Neuronal stem cell (in vitro differentiated cells): ENCODE measurements at places on chromosomes 7 and 10.

DNA sequence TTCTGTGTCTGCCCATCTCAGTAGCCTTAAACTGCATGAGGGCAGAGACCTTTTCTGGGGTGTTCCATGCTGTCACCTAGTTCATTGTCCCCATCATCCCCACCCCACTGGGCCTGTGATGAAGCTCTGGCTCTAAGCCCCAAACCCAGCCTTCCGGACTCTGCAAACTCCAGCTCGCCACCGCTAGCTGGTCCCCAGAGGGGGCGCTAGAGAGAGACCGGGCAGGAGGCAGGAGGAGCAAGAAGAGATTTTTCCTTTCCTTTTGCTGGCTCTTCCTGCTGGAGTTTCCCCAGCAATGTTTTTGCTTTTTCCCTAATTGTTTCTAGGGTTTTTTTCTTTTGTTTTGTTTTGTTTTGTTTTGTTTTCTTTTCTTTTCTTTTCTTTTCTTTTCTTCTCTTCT, 234.4 kb downstream of the TEX36 start:
- no peak overlapping the region for H3K4me3 ChIP-seq
- H3K4me1 ChIP-seq, result no peaks in the 10 kb centered on the region
- H3K27me3 ChIP-seq, result no peaks in the 10 kb centered on the region
- H3K27ac ChIP-seq, result no peak overlapping the region

DNA sequence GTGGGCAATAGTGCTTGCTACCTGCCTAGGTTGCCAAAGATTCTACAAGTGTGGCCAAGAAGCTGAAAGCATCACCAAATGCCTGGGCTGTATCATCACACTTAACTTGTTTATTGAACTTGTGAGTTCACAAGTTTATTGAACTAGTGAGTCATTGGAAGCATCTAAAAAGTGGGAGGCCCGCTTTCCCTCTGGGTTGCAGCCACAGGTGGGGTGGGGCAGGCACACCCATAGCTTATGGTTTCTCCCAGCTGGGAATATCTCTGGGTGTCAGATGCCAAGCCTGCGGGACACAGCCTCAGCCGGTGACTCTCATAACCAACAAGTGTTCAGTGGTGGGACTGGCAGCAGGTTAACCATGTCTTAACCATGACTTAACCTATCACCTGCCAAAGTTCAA, 145.9 kb upstream of the FAM13C start:
- DNase-seq, result no peak
- H3K27ac ChIP-seq, result no peak overlapping the region
- no peaks in the 10 kb centered on the region for H3K27me3 ChIP-seq
- H3K4me1 ChIP-seq, result no peaks in the 10 kb centered on the region
- no peaks in the 10 kb centered on the region for H3K36me3 ChIP-seq

GRCh38 chr10:17067376-17068264, 62.0 kb downstream of the CUBN start:
- no peaks in the 10 kb centered on the region for H3K27me3 ChIP-seq
- no peak overlapping the region for H3K4me3 ChIP-seq
- H3K27ac ChIP-seq, result no peak overlapping the region
- H3K4me1 ChIP-seq, result peaks cover 6% of the 10 kb centered on the region

DNA sequence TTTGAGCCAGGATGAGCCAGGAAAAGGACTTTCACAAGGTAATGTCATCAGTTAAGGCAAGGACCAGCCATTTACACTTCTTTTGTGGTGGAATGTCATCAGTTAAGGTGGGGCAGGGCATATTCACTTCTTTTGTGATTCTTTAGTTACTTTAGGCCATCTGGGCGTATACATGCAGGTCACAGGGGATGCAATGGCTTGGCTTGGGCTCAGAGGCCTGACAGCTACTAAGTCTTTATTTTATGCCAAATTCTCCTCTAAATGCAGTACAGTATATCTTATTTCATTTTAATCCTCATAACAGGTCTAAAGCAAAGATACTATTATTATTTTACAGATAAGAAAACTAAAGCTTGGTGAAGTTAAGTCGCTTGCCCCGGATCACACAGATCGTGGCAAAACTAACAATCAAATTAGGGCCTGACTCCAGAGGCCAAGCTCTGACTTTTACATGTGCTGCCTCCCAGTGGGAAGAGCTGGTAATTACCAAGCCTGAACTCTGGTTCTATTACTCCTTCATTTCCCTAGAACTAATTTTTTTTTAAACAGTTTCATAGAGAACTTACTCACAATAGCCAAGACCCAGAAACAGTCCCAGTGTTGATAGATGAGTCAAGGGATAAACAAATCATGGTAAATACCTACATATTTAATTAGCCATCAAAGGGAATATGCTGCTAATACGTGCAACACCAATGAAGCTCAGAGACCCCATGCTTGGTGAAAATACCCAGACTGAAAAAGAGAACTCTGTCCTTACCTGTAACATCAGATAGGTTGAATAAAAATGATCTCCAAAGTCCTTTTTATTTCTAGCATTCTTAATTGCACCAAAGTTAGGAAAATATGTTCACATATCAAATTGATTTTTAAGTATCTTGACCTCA, 35.4 kb downstream of the C7orf25 start:
- no peaks in the 10 kb centered on the region for H3K27me3 ChIP-seq
- H3K4me3 ChIP-seq, result no peak overlapping the region
- no peaks in the 10 kb centered on the region for H3K36me3 ChIP-seq
- peak; percentile 46 for DNase-seq
- no peak overlapping the region for H3K27ac ChIP-seq

DNA sequence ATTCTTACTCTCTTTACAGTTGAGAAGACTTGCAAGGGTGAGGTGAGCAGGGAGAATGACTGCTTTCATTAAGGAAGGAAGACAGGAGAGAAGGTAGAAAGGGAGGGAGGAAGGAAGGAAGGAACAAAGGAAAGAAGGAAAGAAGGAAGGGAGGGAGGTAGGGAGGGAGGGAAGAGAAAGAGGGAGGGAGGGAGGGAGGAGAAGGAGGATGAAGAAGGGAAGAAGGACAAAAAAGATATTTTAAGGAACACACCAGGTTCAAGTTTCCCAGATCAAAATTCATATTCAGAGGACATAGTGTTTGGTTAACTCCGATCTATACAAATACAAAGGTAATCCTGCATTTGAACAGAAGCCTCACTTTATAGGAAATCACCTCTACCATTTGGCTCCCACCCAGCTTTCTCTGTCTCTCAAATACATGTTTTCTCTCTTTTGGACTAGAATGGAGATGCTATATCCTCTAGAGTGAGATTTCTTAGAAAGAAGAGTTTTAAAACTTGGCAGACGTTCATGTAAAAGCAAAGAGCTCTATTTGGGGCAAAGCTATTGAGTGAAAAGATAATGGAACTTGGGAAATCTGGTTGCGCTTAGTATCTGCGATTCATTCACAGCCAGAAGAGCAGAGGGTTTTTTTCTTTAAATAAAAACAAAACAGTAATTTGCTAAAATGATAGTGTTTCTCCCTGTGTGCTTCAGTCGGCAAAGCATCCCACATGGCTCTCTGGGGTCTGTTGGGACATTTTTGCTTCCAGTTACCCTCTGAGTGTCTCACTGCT, 261.9 kb upstream of the LYZL1 start:
- H3K27ac ChIP-seq, result no peak overlapping the region
- no peaks in the 10 kb centered on the region for H3K27me3 ChIP-seq
- DNase-seq, result no peak
- no peak overlapping the region for H3K4me3 ChIP-seq
- H3K36me3 ChIP-seq, result no peaks in the 10 kb centered on the region

DNA sequence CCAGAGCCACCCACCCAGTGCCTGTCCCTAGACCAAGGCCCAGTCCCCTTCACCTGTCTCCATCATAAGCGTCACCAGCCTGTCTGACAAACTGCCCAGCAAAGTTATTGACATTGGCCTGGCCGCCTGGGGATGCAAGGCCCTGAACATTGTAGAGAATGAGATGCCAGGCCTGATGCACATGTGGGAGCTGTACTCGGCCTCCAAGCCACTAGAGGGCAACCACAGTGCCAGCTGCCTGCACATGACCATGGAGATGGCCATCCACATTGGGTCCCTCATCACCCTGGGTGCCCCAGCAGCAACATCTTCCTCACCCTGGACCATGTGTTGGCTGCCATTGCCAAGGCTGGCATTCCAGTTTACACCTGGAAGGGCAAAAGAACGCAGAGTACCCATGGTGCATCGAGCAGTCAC, 63.7 kb upstream of the ANTXRL start:
- no peaks in the 10 kb centered on the region for H3K27me3 ChIP-seq
- no peaks in the 10 kb centered on the region for H3K36me3 ChIP-seq
- DNase-seq, result no peak
- no peak overlapping the region for H3K27ac ChIP-seq
- no peak overlapping the region for H3K4me3 ChIP-seq

- no peaks in the 10 kb centered on the region for H3K27me3 ChIP-seq
- peaks cover 17% of the 10 kb centered on the region for H3K36me3 ChIP-seq
- DNase-seq, result no peak
- H3K4me3 ChIP-seq, result no peak overlapping the region
- H3K4me1 ChIP-seq, result no peaks in the 10 kb centered on the region
These were observed 8.8 kb downstream of the ZFAND2A start for GRCh38 chr7:1151156-1151555.

DNA sequence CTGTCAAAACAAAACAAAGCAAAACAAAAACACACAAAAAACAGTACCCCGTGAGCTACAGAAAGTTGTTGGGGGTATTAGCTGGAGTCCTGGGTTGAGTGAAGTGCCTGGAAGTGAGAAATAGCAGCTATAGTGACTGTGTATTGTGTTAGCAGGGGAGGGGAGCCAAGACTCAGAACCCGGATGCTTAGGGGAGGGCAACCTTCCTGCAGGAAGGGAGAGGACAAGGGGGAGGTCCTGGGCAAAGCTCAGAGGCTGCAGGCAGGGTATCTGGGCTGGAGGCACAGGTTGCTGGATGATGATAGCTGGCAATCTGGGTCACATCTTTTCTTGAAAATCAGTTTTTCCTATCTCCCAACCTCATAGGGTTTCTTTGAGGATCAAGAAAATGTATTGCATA, 75.8 kb upstream of the PARD3 start:
- H3K4me1 ChIP-seq, result no peaks in the 10 kb centered on the region
- no peak overlapping the region for H3K4me3 ChIP-seq
- DNase-seq, result no peak
- no peaks in the 10 kb centered on the region for H3K36me3 ChIP-seq
- H3K27ac ChIP-seq, result no peak overlapping the region
- H3K27me3 ChIP-seq, result no peaks in the 10 kb centered on the region

GRCh38 chr7:122595885-122596284, 103.0 kb downstream of the RNF133 start:
- H3K36me3 ChIP-seq, result no peaks in the 10 kb centered on the region
- no peak overlapping the region for H3K4me3 ChIP-seq
- no peak overlapping the region for H3K27ac ChIP-seq
- H3K4me1 ChIP-seq, result no peaks in the 10 kb centered on the region
- no peak for DNase-seq

GRCh38 chr10:44396671-44397191, 11.8 kb upstream of the CXCL12 start:
- H3K27me3 ChIP-seq, result no peaks in the 10 kb centered on the region
- DNase-seq, result no peak
- H3K4me3 ChIP-seq, result no peak overlapping the region
- H3K36me3 ChIP-seq, result no peaks in the 10 kb centered on the region

- no peaks in the 10 kb centered on the region for H3K36me3 ChIP-seq
- DNase-seq, result no peak
- H3K4me3 ChIP-seq, result no peak overlapping the region
- H3K27ac ChIP-seq, result no peak overlapping the region
These were observed 116.5 kb downstream of the ZNF438 start for GRCh38 chr10:30915146-30915545.

- H3K36me3 ChIP-seq, result no peaks in the 10 kb centered on the region
- no peak for DNase-seq
- H3K4me1 ChIP-seq, result no peaks in the 10 kb centered on the region
- H3K27ac ChIP-seq, result no peak overlapping the region
- H3K4me3 ChIP-seq, result no peak overlapping the region
These were observed 27.4 kb upstream of the GNAI1 start for GRCh38 chr7:80107278-80107677.

DNA sequence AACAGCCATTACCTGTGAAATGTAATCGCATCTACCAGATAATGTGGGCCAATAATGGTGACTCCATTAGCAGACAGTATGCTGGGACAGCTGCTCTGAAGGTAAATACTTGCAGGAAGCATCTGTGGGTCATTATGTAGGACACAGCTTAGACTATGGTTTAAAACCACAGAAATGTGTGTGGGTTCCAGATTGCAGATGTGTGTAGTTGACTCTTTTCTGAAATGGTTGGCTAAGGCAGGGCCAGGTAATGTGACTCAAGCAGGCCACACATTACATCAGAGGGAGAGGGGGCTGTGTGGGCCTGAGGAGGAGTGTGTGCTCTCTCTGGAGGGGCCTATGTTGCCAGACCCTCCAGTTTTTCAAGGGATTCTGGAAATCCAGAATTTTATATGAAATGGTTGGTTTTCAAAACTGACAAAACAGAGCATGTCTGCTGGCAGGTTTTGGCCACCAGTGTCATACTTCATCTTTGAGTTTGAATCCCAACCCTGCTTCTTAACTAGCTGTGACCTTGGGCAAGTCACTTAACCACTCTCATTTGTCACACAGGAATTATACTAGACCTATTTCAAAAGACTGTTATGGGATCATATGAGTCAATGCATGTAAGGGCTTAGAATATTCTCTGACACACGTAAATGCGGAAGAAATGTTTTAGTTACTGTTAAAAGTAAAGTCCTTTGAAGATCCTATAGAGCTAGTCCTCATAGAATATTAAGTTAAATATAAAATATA, 64.5 kb downstream of the MCMBP start:
- no peak overlapping the region for H3K4me3 ChIP-seq
- H3K27me3 ChIP-seq, result no peaks in the 10 kb centered on the region
- H3K36me3 ChIP-seq, result peaks cover 96% of the 10 kb centered on the region
- DNase-seq, result no peak

DNA sequence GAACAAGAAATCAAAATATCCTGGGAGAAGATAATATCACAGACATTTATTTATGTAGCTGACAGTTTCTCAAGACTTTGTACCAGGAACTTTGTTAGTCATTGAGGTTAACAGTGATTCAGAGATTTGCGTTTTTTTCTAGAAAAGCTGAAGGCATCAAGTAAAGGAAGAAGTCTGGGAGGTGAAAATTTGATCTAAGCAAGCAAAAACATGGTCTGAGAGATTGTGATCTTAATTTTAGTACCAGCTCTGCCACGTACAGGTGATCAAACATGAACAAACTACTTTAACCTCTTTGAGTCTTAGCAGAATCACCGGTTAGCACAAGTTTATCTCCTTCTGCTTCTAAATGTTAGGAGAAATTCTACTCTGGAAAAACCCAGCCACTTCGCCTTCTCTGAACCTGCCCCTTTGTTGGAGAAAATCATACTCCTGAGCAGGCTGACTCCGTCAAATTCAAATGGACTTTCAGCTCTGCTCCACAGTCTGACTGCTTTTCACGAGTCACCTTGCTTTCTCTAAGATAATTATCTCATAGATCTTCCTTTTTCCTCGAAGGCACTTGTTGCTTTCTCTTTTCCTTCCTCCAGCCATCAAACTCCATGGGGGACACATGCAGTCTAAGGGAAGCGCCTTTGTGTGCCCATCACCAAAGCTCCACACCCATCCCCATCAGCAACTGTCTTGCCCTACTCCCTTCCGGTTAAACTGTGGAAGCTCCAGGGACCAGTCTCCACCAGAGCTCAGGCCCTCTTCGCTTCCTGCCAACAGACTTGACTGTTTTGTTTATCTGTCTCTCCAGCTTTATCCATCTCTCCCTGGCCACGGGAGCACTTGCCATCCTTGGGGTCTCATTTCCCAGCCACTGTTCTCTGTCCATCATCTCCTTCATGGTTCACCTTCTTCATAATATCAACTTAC, 86.3 kb downstream of the PRKCQ start:
- no peaks in the 10 kb centered on the region for H3K4me1 ChIP-seq
- no peak overlapping the region for H3K4me3 ChIP-seq
- H3K36me3 ChIP-seq, result no peaks in the 10 kb centered on the region
- H3K27me3 ChIP-seq, result no peaks in the 10 kb centered on the region
